ENCODE measurements at places on chromosomes 4 and X. TPM values are rescaled to one million over a fixed set of nuclear protein-coding genes. Genes with fewer than 3 reads are reported as not detected.

Gene SHROOM3
- polyA plus RNA-seq = 6.2 TPM

Gene CXCL13
- 0.47 TPM for polyA plus RNA-seq

Gene ADH1B
- 48.6 TPM for polyA plus RNA-seq

Gene HTT
- 52.8 TPM for polyA plus RNA-seq

Gene PRSS12
- polyA plus RNA-seq = 5.9 TPM

Gene ZDHHC15
- polyA plus RNA-seq = 0.96 TPM

Gene UGT2B15
- polyA plus RNA-seq = 4.1 TPM
